ENCODE measurements at places on chromosomes 12 and 14.
A peak's percentile ranks its signal among the peaks of the same experiment; 100 is the strongest.

GRCh38 chr12:75634244-75635222 lies 123.1 kb upstream of the KRR1 start:
- no peak for DNase-seq

DNA sequence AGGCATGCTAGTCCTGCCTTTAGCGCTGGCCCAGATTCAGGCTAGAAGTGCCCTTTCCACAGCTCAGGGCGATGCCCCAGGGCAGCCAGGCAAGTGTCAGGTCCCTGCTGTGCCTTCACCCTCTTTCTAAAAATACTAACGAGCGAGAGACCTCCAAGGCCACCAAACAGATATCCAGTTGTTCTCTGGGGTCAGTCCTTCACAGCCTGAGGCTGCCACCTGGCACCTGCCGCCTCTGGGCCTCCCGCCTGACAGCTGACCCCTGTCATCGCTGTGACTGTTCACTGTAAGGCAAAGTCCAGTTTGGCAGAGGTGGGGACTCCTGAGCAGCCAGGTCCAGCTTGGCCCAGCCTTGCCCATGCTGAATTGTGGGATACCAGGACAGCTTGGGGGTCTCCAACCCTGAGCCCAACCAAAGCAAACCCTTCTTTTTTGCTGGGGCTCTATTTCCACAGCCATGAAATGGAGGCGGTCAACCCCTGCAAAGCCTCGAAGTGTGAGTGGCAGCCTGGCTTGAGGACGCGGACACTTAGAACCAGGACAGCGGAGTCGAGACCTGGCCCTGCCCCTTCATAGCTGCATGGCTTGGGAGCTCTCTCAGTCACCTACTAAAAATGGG lies 79.9 kb downstream of the NINJ2 start:
- DNase-seq = no peak

GRCh38 chr12:107670999-107671643 lies 14.5 kb upstream of the PWP1 start:
- DNase-seq = peak; percentile 18

DNA sequence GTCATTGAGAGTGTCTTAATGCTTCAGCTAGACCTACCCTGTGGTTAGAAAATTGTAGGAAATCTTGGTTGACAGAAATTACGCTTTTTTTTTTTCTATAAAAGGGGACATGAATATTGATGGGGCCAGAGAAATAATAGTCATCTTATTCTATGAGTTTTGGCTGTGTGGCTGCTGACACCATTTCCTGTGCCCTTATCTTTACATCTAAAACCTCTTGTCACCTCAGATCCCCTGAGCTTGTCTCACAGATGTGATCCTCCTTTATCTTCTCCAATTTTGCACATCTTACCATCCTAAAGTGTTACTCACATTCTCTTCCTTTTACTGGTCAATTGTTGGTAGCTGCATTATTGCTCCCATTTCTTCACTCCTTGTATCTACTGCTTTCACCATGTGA lies 36.1 kb downstream of the ASCL1 start:
- no peak for DNase-seq

DNA sequence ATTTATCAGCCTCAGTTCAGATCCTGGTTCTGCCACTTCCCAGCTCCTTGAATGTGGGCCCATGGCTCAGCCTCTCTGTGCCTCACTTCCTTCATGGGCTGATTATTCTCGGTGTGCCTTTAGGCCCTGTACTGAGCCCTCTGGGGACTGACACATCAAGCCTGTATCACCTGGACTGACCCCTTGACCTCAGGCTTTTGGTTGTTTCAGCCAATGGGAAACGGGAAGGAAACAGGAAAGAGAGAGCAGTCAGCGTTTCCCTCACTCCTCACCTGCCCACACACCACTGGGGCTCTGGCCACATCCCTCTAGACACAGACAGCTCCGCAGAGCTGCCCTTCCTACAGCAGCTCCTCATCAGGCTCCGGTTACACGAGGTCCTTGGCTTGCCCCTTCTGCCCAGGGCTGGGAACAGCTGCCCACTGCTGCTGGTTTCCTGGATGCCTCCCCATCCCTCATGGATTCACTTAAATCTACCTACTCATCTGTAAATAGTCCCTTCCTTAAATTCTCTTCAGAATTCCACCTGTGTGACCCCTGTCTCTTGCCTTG lies 37.0 kb upstream of the ITPR2 start:
- no peak for DNase-seq

GRCh38 chr12:91922674-91923073 lies 223.0 kb downstream of the BTG1 start:
- DNase-seq = no peak

GRCh38 chr12:1466481-1467154 lies 127.8 kb downstream of the FBXL14 start:
- no peak for DNase-seq

- no peak for DNase-seq
Measured at GRCh38 chr12:127964717-127965116, 302.3 kb upstream of the TMEM132C start.

GRCh38 chr12:105020241-105020962 lies 34.3 kb downstream of the NOPCHAP1 start:
- DNase-seq = no peak

GRCh38 chr14:99604766-99605298 lies 825 bp upstream of the CCDC85C start:
- DNase-seq = no peak

DNA sequence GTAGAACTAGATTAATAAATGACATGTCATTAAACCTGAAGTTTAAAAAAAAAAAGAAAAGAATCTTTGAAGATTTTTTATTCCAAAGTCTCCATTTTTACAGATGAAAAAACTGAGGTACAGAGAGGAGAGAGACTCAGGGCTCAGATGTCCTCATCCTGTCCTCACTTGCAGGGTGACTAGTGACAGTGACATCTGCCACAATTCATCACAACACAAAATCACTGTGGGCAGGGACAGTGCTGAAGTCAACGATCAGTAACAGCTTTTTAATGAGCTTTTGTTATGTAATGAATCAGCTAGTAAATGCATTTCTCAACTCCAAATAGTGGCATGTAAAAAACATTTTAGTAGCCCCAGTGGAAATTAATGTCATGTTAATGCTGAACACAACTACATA lies 138.5 kb downstream of the NTF3 start:
- no peak for DNase-seq

DNA sequence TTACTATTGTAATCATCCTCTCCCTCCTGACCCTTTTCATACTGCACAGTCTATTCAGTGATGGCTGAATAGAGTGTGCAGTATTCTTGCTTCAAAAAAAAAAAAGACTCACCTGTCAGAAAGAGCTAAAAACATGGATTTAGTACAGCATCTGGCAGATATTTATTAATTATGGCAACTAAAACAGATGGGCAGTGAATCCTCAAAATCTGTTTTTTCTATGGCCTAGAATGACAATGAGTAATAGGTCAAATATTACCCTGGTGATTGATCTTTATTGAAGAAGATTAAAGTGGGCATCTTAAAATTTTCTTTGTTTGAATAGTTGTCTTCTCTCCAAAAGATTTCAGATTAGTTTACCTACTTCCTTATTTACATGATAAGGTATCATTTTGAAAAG lies 543.6 kb downstream of the FOXG1 start:
- no peak for DNase-seq

DNA sequence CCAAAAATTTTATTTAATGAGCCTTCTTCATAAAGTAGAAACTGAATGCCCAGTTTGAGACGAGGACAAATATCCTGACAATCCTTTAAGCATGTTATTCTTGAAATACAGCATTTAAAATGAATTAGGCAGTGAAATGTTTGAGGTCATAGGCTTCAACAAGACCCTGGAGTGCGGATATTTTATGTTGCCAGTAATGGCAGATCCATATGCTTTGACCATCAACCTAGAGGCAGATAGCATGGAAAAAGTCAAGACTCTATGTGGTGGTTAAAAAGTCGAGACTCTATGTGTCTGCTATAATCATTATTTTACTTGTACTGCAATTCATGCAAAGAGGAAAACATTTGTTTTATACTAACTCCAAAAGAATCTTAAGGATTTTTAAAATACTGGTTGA lies 2.0 kb upstream of the MAP4K5 start:
- no peak for DNase-seq

DNA sequence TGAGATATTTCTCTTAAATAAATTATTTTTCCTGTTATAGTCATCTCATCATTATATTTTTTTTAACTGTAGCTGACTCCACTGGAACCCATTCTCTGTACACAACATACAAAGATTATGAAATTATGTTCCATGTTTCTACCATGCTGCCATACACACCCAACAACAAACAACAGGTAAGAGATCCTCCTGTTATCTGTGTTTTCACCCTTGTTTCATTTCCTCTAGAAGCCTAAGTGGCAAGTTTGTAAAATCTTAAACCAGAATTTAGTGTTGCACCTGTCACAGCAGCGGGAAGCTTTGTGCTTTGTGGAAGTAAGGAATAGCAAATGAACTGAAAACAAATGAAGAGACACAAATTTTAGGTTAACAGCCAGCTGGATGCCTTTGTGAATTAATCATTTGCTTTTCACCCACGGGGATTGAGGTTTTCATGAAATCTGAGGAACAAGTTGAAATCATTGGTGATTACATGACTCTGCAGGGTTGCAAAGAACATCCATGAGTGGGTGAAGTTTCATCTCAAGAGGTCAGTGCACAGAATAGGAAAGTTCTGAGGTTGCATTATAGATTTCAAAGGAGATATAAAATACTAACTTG lies 273.9 kb upstream of the RGS6 start:
- no peak for DNase-seq

GRCh38 chr12:62576503-62576902 lies 109.9 kb downstream of the MON2 start:
- no peak for DNase-seq

GRCh38 chr14:37369425-37369824 lies 171.7 kb downstream of the MIPOL1 start:
- DNase-seq = no peak

DNA sequence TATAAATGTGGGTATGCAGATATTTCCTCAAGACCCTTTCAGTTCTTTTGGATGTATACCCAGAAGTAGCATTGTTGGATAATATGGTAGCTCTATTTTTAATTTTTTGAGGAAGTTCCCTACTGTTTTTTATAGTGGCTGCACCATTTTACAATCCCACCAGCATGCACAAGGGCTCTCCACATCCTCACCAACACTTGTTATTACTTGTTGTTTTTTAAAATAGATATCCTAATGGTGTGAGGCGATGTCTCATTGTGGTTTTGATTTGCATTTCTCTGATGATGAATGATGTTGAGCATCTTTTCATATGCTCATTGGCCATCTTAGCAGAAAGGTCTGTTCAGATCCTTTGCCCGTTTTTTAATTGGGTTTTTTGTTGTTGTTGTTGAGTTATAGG lies 47.1 kb downstream of the DIP2B start:
- no peak for DNase-seq

GRCh38 chr12:128073937-128074336 lies 193.0 kb upstream of the TMEM132C start:
- no peak for DNase-seq

DNA sequence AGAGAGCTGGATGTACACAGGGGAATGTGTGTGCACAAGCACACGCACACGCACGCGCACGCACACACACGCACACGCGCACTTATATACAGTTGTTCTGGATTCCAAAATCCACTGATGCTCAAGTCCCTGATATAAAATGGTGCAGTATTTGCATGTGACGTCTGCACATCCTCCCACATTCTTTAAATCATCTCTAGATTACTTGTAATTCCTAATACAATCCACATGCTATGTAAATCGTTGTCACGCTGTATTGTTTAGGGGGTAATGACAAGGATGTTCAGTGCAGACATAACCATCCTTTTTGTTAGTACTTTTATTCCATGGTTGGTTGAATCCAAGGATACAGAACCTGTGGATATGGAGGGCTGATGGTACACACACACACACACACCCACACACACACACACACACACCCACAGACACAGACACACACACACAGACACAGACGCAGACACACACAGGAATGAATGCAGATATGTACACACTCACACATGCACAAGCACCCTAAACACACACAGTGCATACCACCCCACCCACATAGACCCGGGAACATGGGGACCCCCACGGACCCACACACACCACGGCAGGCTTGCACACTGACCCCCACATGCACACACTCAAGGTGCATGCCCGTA lies 188.5 kb upstream of the PRMT8 start:
- DNase-seq = no peak

DNA sequence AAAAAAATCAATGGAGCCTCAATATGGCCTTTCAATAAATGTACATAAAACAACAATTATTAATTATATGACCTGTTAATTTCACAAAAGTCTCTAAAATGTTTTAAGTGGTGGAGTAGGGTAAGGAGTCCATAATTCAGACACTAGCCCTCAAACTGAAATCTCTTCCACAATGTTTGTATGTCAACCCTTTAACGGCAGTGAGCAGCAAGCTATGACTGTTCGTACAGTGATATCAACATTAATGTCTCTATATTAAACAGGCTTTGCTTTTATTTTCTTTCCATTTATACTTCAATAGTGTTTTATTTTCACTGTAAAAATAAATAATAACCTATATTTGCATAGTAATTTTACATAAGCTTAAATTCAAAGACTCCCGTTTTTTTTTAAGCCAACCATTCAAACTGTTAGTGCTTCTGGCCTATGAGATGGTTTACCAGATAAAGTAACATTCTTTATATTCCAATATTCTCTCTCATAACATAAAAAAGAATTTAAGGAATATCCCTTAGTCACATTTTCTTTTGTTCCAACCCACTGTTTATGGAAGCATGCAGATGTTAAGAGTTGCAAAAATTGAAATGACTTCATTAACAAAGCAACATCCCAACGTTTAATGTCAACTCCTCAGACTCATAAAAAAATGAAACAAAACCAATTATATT lies 2.3 kb downstream of the CDK17 start:
- no peak for DNase-seq

GRCh38 chr12:37545759-37546158 lies 770.8 kb upstream of the ALG10B start:
- DNase-seq = no peak

DNA sequence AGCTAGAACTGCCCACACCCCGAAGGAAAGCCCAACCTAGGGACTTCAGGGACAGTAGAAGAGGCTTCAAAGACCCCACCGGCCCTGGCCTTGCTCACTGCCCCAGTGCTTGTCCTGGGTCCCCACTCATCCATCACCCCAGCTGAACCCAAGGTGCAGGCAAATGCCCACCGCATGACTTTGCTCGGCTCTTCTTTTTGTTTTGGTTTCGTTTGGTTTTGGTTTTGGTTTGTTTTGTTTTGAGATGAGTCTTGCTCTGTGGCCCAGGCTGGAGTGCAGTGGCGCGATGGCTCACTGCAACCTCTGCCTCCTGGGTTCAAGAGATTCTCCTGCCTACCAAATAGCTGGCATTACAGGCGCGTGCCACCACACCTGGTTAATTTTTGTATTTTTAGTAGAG lies 9.0 kb downstream of the CCDC85C start:
- no peak for DNase-seq

- no peak for DNase-seq
Measured at GRCh38 chr12:998020-998874, 7.2 kb downstream of the ERC1 start.

- DNase-seq = no peak
Measured at GRCh38 chr12:79689061-79689476, 1.7 kb downstream of the PAWR start.

DNA sequence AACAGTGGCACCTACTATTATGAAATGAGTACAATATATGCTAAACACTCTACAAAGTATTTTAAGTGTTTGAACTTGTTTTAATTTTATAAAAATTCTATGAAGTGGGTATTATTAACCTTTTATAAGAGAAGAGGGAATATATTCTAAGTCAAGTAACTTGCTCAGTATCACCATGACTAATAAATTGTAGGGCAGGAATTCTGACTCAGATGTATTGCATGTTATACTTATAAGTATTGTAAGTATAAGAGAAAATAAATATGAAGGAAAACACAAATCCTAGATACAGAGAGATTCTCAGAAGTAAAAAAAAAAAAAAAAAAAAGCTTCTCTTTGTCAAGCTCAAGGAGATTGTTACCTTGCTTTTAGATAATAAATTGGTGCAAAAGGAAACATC lies 893.2 kb downstream of the SLC16A7 start:
- DNase-seq = no peak
